ENCODE measurements at places on chromosomes 13 and 19.
A peak's percentile ranks its signal among the peaks of the same experiment; 100 is the strongest.

- peak; percentile 30 for DNase-seq
These were observed 63.4 kb downstream of the KCTD12 start for GRCh38 chr13:76822698-76823267.

DNA sequence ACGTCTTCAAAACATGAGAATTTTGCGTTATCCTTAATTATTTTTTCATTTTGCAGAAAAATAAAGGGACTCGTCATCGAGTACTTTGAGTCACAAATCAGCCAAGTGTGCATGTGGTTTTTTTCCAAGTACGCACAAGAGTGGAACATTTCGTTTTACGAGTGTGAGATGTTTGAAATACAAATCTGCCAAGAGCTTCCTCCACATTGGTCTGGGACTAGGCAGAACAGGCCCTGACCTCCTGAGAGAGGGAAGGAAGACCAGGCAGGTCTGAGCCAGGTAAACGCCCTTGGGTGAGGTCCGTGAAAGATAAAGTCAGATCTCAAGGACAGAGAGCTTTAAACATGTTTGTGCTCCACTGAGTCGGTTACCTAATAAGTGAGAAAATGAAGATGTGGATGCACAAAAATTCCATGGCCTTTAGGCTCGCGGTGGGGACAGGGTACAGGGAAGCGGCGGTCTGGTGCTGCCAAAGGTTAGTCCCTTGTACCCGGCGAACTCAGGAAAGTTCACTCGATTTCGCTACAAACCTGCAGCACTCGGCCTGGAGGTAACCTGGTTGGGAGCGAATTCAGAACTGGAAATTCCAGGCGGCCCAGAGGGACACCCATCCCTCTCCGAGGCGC lies 473 bp upstream of the ITM2B start:
- DNase-seq: no peak

GRCh38 chr13:95382411-95382810 lies 81.2 kb upstream of the ABCC4 start:
- no peak for DNase-seq

- DNase-seq: peak; percentile 80
These were observed at the start of gene ZBTB7A for GRCh38 chr19:4066682-4067395. Gene ZBTB7A (minus strand): TSS chr19:4066899. CDS start chr19:4055232, 11,667 bp downstream.

DNA sequence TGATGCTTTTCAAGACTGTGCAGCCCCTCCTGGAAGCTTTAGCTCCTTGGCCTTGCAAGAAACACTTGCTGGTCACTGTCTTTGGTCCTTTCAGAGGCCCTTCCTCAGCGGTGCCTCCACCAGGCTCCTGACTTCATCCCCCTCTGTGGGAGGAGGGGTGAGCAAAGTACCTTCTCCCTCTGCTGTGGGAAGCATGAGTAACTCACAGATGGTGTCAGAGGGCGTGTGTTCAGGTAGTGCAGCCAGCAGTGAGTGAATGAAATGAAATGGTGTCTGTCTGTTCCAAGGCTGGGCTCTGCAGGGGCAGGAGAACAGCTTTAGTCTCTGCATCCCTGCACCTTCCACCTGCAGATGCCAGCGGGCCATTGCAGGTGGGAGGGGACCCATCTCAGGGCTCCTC lies 102.9 kb downstream of the SHISA2 start:
- DNase-seq: no peak

- DNase-seq: peak; percentile 28
These were observed 491.0 kb downstream of the FGF9 start for GRCh38 chr13:22161871-22162270.

DNA sequence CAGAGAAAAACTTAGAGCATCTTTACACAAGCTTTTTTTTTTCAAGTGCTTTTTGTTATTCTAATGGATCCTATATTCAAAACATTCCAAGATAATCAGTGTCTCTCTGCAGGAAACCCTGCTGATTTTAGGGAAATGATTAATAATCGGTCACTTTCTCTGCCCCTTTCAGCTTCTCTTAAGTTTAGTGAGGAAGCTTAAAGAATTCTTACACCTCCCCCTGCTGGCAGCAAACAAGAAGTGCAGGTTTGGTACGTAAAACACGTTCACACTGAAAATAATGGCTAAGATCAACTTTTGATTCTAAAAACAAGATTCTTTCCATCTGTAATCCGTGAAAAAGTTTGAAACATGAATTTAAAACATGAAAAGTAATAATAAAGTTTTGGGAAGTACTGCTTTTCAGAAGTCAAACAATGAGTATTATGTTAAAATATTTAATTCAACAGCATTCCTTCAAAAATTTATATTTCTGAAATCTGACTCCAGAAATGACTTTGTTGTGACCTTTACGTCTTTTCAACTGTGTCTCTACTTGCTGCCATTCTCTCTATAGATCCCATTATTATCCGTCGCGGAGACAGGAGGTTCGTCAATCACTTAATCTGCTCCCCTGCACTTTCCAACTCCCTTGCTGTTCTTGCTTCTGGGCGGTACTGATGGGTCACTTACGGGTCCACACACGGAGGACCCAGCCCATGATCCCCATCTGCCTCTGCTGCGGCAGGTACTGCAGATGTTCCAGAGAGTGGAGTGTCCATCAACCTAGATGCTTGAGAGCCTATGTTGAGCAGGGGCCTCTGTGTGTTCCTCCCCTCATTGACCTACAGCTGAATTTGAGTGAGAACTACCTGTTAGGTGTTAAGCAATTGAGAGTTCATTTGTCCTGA lies 203.1 kb upstream of the EDNRB start:
- peak; percentile 35 for DNase-seq

DNA sequence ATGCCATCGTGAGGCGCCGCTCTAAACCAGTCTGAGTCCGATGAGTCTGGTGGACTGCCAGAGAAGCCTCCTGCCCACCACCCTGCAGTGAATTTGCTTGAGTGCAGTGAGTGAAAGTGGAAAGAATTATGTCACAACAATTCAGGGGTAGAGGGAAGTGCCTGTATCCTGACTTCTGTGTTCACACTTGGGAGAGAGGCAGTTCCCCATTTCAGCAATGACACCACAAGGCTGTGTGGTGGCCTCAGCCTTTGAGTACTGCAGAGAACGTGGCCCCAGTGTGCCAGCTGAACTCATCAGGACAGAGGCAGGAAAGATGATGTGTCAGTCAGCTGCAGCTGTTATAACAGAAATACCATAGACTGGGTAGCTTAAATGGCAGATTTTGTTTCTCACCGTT lies 155.6 kb downstream of the COG6 start:
- DNase-seq: no peak

All from GM13976 (cell line).